ENCODE measurements at places on chromosomes 7 and 10. TPM values are rescaled to one million over a fixed set of nuclear protein-coding genes. Genes with fewer than 3 reads are reported as not detected.

Gene SMKR1
- total RNA-seq: not detected

Gene GNGT1
- total RNA-seq: not detected

Gene TNS3
- total RNA-seq: 43.5 TPM

DNA sequence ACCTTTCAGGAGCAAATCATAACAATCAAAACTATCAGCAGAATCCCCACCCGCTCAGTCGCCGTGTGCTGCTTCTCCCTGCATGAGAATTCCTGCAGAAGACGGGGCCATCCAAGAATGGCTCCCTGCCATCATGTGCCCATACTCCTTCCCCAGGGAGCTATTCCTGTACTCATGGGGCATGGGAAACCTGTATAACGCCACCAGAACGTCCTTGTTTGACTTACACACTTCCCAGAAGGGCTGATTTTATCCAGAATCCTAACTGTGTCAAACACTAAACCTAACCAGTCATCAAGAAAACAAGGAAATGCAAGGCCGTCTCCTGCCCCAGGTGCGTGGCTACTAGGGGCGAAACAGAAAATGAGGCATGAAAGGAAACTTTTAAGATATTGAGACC is 16.0 kb downstream of the DIP2C start:
- DNase-seq: no peak

Gene FAM171A1
- total RNA-seq: 15.5 TPM

Gene CARD11
- 2.2 TPM for total RNA-seq

Gene ENTPD7
- 22.0 TPM for total RNA-seq

GRCh38 chr10:101452176-101452575 is 98.2 kb downstream of the BTRC start:
- no peak for DNase-seq

Gene ASB10
- total RNA-seq: not detected

DNA sequence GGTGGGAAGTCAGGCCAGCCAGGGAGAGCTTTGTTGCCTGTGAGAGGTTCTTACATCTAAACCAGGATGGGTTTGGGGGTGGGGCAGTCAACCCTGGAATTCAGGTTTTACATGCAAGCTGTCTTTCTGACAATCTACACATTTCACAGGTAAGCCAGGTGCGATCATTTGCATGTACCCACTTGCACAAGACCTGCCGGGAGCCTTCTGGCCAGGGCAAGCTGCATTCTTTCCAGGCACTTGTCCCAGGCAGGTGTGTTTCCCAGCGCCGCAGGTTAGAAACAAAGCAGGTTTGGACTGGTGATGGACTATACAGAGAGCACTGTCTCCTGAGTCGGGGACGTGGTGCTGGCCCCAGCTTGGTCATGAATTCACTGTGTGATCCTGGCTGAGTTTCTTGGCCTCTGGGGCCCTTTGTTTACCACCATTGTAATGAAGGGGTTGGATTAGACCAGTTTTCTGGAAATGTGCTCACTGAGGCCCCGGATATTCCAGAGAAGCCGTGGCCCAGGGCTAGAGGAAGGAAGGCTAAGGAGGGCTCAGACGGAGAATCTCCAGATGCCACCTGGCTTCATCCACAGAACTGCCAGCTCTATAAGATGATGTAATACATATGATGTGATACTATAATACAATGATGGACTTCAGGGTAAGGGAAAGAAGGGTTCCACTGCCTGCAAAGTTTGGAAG is 205.2 kb upstream of the SVIL start:
- DNase-seq: peak; percentile 97

DNA sequence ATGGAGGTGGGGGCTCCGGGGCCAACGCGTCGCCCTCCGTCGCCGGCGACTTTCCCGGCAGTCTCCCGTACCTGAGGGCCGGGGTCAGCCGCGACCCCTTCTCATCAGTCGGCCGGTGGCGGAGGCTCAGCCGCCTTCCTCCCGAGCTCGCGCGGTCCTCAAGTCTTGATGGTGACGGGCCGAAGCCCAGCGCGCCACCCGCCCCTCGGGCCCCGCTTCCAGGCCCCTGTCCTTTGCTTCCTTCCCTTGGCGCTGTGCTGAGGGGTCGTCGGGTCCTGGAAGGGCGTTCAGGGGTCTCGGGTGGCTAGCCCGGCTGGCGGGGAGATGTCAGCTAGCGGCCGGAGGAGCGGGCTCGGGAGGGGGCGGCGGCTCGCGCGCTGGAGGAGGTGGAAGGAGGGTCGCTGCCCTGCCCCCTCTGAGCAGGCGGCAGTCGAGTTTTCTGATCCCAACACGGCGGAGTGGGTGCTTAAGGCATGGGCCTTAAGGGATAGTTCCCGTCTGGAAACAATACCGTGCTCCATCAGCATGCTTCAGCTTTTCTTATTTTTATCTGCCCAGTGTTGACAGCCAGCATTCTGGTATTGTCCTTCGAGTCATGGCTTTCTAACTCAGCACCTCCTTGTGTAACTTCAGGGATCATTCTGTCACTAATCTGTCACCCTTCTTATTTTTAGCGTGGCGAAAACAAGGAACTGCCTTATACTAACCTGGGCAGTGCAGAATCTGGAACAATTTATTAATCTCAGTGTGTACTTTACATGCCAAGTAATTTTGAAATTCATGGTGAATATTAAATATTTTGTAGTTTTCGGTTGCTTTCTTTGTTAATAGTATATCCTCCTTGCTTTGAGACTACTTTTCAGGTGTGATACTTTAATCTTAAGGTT is 748 bp downstream of the PHTF2 start:
- peak; percentile 17 for DNase-seq

DNA sequence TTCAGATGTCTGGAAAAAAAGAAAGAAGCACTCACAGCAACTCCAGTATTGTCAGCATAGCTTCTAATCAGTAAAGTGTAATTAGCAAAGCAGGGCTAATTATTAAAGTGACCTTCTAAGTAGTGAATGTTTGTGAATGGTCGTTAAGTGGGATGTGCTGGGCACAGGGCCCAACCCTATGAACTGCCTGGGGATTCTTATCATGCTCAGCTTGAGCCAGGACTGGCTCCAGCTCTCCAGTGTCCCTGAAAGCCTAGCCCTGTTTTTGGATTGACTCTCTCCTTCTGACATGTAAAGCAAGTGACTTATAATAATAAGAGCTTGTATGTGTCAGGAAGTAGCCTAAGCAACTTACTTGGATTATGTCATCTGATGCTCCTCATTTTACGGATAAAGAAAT is 9.5 kb upstream of the TBX20 start:
- no peak for DNase-seq

DNA sequence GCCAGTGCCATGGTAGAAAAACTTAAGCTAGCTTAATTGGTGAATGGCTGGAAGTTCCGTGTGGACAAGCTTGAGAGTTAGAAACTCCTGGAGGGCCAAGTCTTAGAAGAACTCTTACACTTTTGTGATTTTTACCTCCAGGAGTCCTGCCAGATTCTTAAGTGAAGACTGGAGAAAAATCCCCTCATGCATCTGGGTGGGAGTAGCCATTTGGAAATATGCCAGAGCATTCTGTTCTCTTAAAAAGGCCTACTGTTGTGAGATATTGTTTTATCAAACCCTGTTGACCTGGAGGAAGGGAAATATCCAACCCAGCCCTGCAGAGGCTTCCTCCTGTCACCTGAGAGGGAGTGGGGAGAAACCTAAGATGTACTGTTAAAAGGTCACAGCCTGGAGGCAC is 17.6 kb upstream of the MCM10 start:
- no peak for DNase-seq

DNA sequence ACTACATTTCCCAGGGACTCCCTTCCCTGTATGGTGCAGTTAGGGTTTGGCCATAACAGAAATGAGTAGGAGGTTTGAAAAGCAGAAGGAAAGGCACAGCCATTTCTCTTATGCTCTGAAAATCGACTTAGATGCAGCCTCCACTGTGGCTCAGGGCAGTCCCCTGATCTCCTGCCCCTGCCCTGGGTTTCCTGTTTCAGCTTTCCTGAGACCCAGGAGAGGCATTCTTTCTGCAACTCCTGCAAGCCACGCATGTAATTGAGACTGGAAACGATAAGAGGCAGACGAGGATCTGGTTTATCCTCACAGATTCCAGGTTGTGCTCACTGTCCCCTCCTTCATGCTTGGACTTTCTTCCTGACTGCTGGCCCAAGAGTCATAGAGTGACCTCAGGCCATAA is 461.2 kb upstream of the VSTM2A start:
- no peak for DNase-seq

GRCh38 chr7:105426606-105427146 is 38.0 kb upstream of the SRPK2 start:
- DNase-seq: no peak

DNA sequence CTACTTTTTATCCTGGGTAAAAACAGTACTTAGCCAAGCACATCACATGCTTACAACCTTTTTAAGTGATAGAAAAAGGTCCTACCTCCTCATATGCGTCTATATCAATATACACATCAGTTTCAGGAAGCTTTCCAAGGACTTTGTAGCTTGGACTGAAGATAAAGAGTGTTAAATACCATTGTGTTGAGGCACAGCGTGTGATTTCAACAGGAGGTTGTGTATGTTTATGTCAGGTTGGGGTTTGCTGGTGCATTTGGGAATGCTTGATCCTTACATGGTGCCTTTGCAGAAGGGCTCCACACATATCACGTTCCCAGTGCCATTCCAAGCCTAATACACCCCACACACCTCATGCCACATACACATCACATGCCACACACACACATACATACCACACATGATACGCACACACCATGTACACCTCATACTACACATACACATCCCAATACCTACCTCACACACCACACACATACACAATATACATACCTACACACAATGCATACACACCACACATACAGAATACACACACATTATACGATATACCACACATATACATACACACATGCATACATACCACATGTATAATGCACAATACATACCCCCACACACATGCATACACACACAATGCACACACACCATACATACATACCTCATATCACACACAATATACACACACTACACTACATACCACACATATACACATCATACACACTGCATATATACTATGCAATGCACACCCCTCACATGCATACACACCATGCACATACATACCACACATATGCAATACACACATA is 33.1 kb downstream of the PSMC2 start:
- no peak for DNase-seq

DNA sequence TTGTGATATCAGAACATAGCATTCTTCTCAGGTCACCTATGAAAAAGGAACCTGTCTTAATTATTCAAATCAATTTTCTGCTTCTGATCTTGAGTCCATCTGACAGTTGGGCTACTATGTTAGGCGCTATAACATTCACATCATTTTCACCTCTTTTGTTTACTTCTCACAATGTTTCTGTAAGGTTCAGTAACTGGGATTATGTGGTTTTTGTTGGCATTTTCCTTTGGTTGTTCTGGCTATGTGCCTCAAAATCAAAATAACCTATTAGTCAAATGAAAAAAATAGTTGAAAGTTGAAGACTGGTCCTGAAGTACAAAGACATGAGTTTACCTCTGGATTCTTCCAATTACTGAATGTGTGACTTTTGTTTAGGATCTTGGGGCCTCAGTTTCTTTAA is 221.3 kb upstream of the SMIM30 start:
- DNase-seq: no peak

- DNase-seq: no peak
Observed at GRCh38 chr10:74255888-74256357, 104.9 kb downstream of the ADK start.

Gene SPDYE6
- not detected for total RNA-seq

Gene KIF11
- 9.3 TPM for total RNA-seq

- no peak for DNase-seq
Observed at GRCh38 chr10:97165499-97165898, 20.3 kb downstream of the SLIT1 start.

DNA sequence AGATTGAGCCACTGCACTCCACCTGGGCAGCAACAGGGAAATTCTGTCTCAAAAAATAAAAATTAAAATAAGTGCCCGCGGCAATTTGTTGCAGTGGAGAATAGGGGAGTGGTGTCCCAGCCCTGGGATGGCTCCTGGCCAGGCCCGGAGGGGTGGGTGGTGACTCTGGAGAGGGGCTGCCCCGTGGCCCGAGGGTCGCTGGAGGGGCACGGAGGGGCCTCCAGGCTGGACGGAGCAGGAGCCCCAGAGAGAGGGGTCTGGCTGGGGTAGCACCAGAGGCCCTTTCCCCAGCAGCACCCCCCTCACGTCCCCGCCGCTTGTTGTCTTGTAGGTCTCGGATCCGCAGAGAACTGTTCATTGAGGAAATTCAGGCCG is 38.6 kb upstream of the SH2B2 start:
- no peak for DNase-seq

DNA sequence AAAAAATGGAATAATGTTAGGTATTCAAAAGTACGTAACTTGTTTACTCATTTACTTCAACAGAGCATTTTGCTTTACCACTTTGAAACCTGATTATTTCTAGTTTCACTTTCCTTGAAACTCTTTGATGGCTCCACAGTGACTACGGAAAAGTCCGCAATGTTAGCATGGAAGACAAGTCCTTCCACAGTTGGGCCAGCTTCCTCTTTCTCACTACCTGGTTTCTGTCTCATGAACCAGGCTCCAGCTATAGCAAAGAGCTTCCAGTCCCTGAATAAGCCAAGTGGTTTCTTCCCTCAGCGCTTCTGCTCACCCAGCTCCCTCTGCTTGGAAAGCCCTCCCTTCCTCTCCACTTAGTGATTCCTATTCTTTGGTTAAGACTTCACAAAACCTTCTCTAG is 44.8 kb upstream of the SLC16A12 start:
- no peak for DNase-seq

GRCh38 chr7:42596737-42597136 is 315.1 kb downstream of the C7orf25 start:
- peak; percentile 58 for DNase-seq

DNA sequence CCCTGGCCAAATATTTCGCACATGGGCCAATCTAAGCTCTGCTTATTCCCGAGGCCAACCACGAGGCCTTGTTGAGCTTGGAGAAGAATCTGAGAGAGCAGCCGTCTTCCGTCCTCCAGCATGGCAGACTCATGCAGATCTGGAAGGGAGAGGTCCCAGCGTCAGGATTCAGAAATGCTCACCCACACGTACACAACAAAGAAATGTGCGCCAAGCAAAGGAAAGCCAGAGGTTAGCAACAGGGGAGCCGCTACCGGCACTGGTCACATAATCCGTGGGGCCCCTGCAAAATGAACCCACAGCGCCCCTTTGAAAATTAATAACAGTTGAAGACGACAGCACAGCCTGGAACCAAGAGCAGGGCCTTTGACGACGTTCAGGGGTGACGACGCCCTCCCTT is 25.4 kb upstream of the PRKAG2 start:
- DNase-seq: no peak

Gene ZNF365
- 13.0 TPM for total RNA-seq

Gene FEZF1
- total RNA-seq: not detected

Gene CRYGN
- not detected for total RNA-seq

Gene ZFYVE27
- total RNA-seq: 33.5 TPM

GRCh38 chr10:13614530-13615332 is 28.0 kb downstream of the PRPF18 start:
- peak; percentile 64 for DNase-seq

DNA sequence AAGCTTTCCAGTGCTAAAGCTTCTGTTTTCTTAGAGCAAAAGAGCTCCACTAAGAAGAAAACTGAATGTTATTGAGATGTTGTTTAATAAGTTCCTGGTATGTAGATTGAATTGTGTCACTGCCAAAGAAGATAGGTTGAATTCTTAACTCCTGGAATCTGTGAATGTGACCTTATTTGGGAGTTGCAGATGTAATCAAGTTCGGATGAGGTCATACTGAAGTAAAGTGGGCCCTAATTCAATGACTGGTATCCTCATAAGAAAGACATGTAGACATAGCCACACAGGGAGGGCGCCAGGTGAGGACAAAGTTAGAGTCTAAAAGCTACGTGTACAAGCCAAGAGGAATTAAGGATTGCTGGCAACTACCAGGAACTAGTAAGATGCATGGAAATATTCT is 732.1 kb upstream of the C7orf33 start:
- DNase-seq: no peak

Gene PDK4
- total RNA-seq: 1.8 TPM

Measured in mammary epithelial cell (primary cell).